ENCODE measurements at places on chromosomes 12 and 14.

DNA sequence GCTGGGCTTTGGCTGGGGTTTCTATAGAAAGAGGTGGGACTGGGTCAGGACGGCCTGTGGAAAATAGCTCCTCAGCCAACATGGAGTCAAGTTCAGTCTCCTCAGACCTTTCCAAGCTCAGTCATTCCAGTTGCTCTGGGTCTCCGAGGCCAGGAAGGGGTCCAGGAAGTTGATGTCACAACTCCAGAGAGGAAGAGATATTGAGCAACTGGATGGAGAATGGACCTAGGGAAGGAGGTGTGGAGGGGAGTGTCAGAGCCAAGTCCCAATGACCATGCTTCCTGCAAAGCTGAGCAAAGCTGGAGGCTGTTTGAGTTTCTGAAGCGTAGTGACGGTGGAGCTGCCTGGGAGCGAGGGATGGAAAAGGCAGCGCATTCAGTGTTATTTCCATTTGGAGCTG is 86.1 kb downstream of the SLC24A4 start:
- no peak for DNase-seq

DNA sequence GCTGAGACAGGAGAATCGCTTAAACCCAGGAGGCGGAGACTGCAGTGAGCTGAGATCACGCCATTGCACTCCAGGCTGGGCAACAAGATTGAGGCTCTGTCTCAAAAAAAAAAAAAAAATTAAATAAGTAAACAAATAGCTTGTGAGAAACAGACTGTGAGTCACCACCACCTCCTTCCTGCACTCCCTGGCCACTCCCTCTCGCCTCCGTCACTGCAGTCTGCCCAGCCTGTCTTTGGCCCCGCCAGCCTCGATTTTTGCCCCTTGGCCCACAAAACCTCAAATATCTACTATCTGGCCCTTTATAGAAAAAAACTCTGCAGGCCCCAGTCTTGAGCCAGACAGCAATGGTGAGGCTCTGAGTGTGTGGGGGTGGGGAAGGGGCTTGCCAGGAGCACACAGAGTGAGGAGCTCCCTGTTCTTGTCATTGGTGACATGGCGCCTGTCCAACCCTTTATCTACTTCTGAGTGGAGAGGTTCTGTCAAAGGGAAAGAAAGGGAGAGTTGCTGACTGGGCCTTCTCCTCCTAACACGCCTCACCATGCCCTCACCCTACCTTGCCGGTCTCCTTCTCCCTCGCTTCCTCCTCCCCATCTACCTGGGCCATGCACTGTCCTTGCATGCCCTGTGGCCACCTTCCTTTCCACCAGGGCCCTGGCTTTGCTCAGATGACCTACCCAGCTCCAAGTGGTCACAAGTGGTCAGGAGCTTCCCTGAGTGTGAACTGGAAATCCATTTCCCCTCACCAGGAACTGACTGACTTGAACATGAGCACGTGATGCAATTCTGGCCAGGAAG is 22.1 kb downstream of the LGMN start:
- no peak for DNase-seq

DNA sequence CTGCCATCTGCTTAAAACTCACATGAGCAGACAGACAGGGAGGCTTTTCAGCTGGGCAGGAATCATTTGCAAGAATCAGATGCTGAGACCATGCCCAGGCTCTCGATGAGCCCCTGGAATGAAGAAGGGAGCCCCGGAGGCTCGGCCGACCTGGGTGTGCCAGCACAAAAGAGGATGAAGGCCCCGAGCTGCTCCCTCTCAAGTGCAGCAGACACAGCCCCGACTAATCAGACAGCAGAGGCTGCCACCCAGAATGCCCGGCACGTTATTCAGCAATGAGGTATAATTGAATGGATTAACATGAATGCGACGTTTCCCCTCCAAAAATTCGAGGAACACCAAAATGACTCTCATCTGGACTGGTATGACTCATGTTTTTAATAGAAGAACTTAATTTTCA is 58.9 kb downstream of the BCL11B start:
- no peak for DNase-seq

- DNase-seq: no peak
Observed at GRCh38 chr14:80637756-80638619, 303.6 kb downstream of the CEP128 start.

DNA sequence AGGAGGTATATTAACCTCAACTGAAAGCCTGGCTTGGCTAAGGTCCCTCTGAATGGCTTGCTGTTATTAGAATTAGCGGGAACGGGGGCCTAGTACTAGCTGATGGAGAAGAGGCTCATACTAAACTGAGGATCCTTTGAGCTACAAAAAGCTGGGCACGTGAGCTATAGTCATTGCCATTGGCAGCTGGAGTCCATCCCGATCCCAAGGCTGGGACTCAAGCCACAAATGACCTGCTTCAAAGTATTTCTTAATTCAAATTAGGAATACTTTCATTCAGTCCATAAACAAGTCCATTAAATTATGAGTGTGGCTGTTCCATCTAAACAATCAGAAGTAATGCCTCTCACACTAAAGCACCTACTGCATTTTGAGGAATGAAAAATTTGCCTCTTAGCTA is 114.5 kb downstream of the DACT1 start:
- no peak for DNase-seq
